GM12864 (cell line): ENCODE measurements at places on chromosomes 5 and 9.

DNA sequence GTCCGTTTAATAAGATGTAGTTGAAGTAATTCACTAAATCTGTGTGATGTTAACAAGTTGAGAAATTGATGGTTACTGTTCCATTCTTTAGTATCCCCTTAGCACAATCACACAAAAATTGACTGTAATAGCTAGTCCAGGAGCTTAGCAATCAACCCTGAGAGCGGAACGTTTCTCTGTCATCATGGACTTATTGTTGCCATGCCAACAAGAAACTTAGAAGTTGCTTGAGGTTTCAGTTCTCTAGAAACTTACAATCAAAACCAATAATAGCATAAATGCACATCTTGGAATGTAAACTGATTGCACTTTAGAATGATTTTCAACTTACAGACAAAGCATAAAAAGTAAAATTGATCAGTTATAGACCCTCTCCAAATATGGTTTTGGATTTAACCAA, 125.4 kb upstream of the ANKH start:
- peak; percentile 49 for DNase-seq

- peak; percentile 34 for DNase-seq
Observed at GRCh38 chr5:55146543-55147151, 13.3 kb upstream of the GPX8 start.

GRCh38 chr5:52915176-52915875, 73.8 kb upstream of the ITGA2 start:
- peak; percentile 25 for DNase-seq

- no peak for DNase-seq
Observed at GRCh38 chr5:143086908-143087637, 316.4 kb downstream of the NR3C1 start.

DNA sequence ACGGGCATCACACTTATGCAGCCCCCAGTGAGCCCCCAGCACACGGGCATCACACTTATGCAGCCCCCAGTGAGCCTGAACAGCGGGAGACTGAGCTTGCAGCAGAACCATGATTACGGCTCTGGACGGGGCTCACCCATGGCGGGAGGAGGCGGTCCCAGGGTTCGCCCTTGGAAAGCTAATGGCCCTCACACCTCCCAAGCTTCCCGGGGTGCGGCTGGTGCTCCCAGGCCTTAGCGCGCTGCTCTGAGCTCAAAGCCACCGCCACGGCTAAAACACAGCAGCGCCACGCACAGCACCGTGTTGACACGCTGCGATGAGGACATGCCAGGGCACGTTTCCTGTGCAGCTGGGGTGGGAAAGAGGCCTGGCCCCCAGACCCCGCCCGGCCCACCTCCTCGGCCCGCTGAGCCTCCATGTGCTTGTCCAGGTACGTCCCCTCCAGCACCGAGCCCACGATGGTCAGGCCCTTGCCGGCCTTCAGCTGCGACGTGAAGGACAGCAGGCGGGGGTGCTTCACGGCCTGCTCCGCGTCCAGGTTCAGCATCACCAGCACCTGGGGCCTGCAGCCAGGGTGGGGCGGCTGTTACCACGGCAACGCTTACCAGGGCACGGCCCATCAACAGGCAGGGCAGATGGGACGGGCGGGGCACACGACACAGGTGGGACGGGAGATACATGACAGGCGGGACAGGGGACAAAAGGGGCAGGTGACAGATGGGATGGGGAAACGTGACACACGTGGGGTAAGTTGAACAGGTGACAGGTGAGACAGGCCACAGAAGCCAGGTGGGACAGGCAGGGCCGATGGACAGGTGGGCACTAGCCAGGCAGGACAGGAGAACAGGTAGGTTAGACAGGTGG, 38.4 kb downstream of the SLC12A7 start:
- DNase-seq: no peak

- DNase-seq: no peak
Observed at GRCh38 chr9:89929315-89929672, 324.5 kb downstream of the GADD45G start.

DNA sequence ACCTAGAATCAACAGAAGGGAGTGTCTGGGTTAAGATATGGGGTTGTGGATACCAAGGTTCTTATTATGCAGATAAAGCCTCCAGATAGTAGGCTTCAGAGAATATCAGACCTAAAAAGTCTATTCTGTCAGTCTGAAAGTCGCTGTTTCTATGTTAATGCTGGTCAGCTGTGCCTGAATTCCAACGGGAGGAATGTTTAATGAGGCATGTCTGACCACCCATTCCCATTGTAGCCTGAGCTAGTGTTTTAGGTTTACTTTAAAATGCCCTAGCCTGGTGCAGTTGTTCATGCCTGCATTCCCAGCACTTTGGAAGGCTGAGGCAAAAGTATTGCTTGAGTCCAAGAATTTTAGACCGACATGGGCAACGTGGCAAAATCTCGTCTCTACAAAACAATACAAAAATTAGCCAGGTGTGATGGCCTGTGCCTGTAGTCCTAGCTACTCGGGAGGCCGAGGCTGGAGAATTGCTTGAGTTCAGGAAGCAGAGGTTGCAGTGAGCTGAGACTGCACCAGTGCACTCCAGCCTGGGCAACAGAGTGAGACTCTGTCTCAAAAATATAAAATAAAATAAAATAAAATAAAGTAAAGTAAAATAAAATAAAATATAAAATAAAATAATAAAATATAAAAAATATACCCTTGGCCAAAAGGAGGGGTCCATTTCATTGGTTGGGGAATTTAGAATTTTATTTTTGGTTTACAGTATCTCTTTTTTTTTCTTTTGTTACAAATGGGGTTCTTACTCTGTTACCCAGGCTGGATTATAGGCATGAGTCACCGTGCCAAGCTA, 7.8 kb upstream of the SOX30 start:
- DNase-seq: no peak

GRCh38 chr5:172791726-172792445, 20.9 kb upstream of the DUSP1 start:
- DNase-seq: no peak

- no peak for DNase-seq
Observed at GRCh38 chr5:32842813-32843530, 131.9 kb downstream of the NPR3 start.

DNA sequence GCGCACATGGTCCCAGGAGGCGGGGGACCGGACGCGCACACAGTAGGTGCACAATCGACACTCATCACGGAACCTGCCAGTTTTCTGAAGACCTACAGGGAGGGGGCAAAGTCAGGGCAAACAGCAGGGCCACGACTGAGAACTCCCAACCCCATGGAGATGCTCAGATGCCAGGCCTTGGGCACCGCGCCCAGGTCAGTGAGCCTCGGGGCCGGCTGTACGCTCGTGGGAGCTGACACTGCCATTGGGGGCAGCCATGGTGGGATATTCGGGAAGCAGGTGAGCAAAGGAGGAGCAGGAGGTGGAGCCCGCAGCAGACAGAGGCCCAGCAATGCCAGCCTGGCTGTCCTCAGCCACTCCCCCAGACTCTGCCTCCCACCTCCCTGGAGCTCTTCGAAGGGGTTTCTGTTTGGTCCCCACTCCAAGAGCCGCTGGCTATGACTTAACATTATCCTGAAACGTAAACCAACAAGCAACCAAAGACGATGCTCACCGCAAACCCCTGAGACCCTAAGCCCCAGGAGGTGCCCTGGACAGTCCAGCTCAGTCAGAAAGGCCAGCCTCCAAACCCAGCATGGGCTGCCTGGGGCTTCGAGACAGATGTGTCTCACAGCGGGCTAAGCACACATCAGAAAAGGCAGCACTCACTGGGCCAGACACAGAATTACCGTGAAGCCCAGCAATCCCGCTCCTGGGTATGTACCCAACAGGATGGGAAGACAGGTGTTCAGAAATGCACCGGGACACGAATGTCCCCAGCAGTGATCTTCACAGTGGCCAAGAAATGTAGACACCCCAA, 78.4 kb downstream of the VAV2 start:
- no peak for DNase-seq

- no peak for DNase-seq
Observed at GRCh38 chr5:119951330-119951934, 322.1 kb downstream of the FAM170A start.

DNA sequence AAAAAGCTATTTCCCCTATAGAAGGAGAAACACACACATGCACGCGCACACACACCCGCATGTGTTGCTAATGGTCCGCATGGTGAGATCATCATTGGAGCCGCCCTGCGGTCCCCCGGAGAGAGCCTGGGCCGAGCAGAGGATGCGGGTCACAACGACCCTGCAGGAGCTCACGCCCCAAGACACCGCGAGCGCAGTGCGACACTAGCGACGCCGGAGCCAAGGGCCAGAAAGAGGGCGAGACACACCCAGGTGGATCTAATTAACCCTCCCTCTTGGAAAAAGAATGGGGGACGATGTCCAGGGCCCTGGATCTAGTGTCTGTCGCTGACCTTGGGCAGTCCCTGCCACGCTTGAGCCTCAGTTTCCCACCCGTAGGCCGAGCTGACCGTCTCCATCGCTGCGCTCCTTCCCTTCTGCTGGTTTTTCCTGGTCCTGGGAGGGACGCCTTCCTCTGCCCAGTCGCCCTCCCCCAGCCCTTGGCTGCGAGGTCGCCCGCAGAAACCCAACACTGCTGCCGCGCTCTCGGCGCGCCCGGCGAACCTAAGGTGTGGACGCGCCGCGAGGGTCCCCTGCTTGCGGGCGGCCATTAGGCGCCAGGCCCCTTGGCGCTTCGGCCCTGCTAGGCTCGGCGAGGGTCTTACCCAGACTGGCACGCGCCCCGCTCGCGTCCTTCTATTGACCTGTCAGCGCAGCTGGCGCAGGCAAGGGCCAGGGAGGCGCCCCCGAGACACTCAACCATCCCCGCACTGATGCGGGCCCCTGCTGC, 47.5 kb upstream of the RNF20 start:
- DNase-seq: no peak

- DNase-seq: no peak
Observed at GRCh38 chr5:31161781-31162181, 31.7 kb upstream of the CDH6 start.

DNA sequence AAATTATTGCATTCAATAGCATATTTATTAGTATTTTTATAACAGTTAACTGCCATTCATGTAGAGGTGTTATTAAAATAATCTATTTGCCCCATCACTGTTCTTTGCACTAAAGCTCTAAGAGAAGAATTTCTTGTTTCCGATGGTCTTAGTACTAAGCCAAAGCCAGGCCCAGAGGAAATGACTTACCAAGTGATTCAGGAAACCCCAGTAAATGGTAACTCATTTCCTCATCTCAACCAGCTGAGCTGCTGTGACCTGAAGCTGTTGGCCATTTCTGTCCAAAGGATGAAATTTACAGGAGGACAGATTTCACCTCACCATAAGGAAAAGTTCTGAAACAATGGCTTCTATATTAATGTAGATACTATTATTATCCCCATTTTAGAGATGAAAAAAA, 117.0 kb downstream of the PIK3R1 start:
- no peak for DNase-seq
